ENCODE measurements at places on chromosomes 7 and 10. TPM values are rescaled to one million over a fixed set of nuclear protein-coding genes. Genes with fewer than 3 reads are reported as not detected.

CCNJ gene
- total RNA-seq = 2.1 TPM

FBXL15 gene
- total RNA-seq = 15.9 TPM

LEP gene
- total RNA-seq = not detected

DNA sequence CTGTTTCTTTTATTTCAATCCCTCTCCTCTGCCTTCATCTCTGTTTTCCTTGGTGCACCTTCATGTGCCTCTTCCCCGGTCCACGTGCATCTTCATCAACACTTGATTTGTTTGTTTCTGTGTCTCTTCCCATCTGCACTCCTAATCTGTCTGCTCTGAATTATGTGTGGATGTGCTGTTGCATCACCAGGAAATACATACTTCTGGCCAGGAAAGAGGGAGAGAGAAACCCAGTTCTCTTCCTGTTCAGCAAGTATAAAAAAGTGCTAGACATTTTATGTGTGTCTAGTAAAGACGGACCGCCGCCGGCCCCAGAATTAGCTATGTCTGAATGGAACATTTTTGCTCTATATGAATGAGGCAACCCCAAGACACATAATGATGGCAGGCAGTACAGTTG, 93.8 kb downstream of the CALD1 start:
- DNase-seq = peak; percentile 29

GRCh38 chr10:109968953-109969759, 38.6 kb upstream of the ADD3 start:
- no peak for DNase-seq

- DNase-seq = no peak
These were observed 61.9 kb downstream of the FOXL3 start for GRCh38 chr7:351681-352480.

DNA sequence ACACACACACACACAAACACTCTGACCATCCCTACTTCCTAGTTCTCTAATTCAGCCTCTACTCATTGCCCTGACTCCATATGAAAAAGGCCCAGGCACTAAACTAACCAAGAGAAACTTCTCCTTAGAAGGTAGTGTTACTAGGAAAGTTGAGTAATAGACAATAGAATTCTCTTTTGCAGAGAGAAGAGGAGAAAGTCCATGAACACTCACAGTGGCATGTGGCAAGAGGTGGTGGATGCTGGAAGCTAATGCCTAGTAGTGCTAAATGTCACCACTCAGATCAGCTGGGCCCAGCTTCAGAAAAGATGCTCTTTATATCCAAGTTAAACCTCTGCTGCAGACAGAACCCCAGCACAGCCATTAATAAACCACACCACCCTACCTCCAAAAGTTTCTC, 58.2 kb downstream of the SORBS1 start:
- no peak for DNase-seq

DNA sequence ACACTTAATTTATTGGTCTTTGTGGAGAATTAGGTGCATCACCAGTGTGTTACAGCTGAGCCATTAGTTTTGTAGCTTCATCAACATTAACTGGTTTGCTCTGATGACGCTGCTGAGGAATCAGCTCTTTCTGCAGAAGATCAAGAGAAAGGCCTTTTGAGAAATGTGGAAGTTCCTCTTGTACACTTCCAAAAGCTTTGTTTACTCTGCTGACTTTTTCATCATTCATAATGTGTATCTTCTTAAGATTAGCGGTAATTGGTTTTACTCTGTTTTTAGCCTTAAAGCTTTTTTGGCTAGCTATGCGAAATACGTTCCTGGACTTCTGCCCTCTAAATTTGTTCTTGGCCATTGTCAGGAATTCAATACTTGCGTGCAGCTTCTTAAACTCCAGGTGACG, 8.2 kb upstream of the PHYH start:
- no peak for DNase-seq

GRCh38 chr7:2141651-2142050, 91.1 kb downstream of the MAD1L1 start:
- DNase-seq = no peak

DNA sequence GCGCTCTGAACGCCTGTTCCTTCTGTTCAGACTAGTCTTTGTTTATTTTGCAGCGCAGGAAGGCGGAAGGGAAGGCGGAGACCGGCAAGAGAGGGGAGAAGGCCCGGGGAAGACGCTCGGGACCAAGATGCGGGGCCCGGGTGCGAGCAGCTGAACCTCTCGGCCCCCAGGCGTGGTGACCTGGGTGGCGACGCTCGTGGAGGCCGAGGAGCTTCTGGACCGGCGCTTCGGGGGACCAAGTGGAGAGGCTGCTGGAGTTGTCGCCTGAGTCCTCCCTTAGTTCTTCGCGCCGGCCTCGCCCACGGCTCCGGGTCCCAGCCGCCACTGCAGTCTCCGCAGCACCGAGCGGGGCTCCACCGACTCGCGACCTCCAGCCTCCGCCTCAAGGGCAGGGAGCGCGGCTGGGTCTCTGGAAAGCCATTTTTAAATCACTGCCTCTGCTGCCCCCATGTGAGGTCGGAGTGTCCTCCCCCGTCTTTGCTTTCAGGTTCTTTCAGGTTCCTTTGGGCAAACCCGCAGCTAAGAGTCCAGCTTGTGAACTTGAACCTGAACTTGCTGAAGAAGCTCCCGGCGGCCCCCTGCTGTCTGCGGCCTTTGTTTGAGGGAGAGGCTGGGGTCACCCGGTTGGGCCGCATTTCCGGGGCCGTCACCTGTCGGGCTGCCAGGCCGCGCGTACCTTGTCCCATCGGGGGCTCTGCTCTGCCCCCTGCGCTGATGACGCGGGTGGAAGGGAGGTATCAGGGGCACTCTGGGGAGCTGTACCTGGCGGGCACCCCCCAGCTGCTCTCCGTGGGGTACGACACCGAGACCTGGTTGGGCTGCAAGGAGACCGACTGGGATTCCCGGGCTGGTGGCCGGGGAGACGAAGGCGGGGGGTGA, 136.0 kb downstream of the KIF20B start:
- DNase-seq = no peak

- peak; percentile 17 for DNase-seq
These were observed 137.3 kb downstream of the VTI1A start for GRCh38 chr10:112584276-112584675.

DNA sequence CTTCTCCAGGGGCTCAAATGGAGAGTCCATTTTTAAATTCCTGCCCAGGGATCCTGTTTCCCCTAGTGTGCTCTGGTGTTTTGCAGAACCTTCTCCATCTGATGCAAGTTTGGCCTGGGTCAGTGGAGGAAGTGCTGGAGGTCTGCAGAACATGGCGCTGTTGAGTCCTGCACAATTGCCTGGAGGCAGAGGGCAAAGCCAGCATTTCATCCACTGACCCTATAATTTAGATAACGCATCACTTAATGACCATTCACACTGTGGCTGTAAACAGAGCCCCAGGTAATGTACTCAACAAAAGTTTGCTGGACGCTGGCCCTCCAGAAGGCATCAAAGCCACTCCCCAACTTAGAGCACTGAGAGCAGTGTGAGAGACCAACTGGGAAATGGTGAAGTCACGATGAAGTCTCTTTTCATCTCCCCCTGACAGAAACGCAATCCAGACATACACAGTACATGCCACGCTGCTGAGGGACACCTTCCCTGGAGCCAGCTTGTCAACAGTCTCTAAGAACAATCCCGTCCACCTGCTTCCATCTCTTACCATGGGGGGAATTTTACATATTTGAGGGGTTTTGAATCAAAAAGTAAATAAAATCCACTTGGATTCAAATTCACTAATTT, 13.4 kb downstream of the C10orf71 start:
- no peak for DNase-seq

DNA sequence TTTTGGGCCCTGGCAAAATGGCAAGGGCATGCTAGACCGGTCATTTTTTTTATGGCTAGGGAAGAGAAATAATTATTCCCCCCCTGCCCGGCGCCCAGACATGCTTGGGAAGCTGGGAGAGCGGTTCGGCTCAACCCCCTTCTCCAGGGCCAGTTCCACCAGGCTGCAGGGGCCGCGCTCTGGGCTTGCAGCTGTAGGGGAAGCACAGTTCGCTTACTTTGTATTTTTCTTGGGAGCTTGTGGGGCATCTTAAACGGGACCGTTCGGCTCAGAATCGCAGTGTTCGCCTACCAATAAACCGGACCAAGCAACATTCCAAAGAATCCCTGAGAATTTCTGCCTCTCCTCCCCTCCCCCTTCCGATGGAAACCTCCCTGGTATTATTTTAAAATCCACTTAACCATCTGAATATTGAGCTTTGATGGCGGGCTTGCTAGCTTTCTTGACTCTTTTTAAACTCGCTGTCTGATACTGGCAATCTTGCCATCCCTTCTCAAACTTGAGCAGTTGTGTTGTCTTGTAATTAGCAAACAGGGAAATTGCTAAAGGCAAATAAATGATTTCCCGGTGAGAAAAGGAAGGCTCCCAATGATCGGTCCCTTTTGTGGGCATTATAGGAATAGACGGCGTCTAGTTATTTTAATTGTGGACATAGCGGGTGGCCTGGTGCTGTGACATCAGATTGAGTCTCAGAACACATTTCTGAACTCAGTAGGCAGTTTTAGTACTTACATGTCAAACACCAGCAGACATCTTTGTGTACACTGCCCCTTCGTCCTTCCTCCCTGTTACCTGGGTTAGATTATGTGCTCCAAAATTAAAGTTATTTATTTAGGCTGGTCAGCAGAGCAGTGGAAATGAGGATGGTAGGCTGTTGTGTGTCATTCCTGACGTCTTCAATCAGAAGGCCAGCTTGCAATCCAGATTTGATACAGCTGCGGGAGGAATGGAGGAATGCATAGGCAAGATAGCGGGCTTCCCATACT, 3.4 kb downstream of the TCF7L2 start:
- DNase-seq = peak; percentile 46
